EL (cell line): ENCODE measurements at places on chromosomes 1 and 21.
A peak's percentile ranks its signal among the peaks of the same experiment; 100 is the strongest.

- no peak for DNase-seq
These were observed 27.6 kb downstream of the TP73 start for GRCh38 chr1:3679799-3680453.

DNA sequence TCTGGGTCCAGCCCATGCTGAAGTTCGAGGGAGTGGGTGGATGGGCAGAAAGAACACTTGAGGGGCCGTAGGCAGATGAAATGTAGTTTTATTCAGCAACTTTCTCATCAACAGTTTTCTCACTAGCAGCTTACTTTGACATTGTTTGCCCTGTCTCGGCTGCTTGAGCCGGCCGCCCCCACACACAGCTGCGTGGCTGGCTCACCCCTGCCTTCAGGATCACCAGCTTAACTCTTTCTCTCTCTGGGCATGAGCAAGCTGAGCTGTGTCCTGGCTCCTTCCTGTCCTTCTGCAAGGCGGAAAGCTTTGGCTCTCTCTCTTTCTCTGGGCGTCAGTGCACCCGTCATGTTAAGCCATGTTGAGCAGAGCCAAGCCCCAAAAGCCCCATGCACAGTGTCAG, 104.4 kb upstream of the GNG12 start:
- DNase-seq, result no peak

GRCh38 chr1:113981962-113982931, 3.0 kb downstream of the OLFML3 start:
- peak; percentile 82 for DNase-seq

- DNase-seq, result peak; percentile 44
These were observed 777 bp downstream of the NUDT17 start for GRCh38 chr1:145846201-145846612.

GRCh38 chr1:223180731-223181321, 37.8 kb upstream of the TLR5 start:
- DNase-seq, result no peak

- no peak for DNase-seq
These were observed 65.5 kb downstream of the ERI3 start for GRCh38 chr1:44289530-44289929.

- DNase-seq, result no peak
These were observed 24.7 kb downstream of the IL23R start for GRCh38 chr1:67190942-67191341.

DNA sequence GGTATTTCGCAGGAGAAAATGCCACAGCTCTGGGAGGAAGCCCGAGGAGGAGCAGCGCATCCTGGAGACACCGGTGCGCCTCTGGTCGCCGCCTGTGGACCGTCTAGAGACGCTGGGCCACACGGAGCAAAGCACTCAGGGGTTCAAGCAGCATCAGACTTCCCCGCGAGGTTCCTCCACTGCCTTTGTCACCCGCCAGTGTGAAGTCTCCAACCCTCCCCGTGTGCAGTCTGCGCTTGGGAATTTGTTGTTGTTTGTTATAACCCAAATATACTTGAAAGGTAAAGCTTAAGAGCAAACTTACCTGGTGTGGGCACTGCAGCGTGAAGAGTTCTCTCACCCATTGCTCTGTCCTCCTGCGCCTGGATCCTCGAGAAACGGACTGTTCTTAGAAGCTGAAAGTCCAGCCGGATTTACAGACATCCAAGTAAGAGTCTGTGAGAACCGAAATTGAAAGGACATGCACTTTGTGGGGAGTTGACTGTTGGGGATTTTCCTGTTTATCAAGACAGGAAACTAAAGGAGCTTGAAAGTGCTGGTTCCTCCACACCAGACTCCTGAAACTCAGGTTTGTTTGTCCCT, at the start of gene GBP4:
TSS of gene GBP4 (minus strand) at position 452 of the 582 bp plus-strand sequence. CDS start at position 344, 108 bp downstream.
- DNase-seq, result peak; percentile 55

GRCh38 chr1:168468042-168468809, 75.6 kb downstream of the XCL2 start:
- DNase-seq, result peak; percentile 74

GRCh38 chr1:107547363-107548155, 406.7 kb downstream of the NTNG1 start:
- no peak for DNase-seq

GRCh38 chr1:174800216-174800851, 199.4 kb upstream of the CACYBP start:
- DNase-seq, result no peak

DNA sequence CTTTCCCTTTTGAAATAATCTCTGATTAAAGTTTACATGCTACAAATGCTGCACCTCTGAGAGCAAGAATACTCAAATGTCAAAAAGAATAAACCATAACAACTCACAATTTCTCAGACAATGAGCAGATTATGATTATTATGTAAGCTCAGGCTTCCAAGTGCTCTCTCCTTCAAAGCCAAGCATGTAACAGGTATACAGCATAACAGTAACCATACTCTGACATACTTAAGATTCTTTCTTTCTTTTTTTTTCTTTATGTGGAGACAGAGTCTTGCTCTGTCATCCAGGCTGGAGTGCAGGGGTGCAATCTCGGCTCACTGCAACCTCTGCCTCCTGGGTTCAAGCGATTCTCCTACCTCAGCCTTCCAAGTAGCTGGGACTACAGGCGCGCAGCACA, 155.4 kb downstream of the EIF4G3 start:
- no peak for DNase-seq

DNA sequence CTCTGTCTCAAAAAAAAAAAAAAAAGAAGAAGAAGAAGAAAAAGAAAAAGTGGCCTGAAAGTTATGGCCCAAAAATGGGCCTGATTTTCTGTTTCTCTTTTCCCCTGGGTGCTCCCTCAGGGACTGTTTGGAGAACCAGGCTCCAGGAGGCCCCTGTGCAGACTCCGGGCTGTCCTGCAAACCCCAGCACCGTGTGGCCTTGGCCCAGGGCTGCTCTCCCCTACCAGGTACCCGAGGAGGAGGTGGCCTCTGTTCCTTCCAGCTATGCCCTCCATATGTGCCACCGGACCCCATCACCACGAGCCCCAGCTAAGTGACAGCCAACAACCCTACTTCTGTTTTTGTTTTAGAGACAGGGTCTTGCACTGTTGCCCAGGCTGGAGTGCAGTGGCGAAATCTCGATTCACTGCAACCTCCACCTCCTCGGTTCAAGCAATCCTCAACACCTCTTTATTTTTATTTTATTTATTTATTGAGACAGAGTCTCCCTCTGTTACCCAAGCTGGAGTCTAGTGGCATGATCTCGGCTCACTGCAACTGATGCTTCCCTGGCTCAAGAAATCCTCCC, 7.5 kb upstream of the FAAP20 start:
- no peak for DNase-seq

GRCh38 chr21:27796106-27796505, 829.2 kb upstream of the ADAMTS5 start:
- no peak for DNase-seq

DNA sequence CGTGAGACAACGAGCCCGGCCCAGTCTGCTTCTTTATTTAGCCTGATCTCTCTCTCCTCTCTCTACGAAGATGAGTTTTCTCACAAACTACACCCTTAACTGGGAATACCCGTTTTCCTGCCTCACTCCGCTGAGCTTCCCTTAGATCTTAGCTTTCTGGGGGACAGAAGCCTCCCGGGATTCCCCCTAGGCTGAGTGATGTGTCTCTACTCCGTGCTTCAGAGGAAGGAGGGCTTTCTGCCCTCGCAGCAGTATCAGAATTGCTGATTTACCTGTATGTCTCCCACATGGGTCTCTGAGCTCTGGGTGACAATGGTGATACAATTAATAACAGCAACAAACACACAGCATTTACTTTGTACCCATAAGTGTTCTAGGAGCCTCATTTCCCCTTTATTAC, 1.0 kb downstream of the ZBTB17 start:
- no peak for DNase-seq

DNA sequence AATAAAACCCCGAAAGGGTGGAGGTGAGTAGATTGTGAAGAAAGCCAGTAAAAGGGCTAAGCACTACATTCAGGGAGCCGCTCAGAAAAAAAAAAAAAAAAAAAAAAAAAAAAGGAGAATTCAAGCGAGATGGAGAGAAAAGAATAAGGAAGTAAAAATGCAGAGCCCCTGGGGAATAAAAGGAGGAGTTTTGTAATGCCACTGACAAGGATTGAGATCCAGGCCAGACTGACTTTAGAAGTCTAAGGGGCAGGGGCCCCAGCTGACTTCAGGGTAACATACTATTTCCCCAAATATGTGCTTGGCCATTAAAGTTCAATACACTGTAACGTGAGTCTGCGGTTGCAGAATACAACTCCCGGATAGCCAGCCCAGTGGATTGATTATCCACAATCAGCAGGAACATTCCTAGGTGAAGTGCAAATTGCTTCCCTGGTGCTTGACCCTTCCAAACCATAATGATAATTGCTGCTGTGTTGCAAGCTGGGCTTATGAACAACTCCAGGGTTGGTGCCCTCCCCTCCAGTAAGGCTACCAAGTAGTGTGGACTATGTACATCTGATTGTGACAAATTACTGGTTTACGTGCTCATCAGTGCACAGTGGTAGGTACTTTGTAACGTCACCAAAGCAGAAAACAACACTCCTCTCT, 30.7 kb upstream of the RRP15 start:
- no peak for DNase-seq
